ENCODE measurements at places on chromosomes 2 and 18.

DNA sequence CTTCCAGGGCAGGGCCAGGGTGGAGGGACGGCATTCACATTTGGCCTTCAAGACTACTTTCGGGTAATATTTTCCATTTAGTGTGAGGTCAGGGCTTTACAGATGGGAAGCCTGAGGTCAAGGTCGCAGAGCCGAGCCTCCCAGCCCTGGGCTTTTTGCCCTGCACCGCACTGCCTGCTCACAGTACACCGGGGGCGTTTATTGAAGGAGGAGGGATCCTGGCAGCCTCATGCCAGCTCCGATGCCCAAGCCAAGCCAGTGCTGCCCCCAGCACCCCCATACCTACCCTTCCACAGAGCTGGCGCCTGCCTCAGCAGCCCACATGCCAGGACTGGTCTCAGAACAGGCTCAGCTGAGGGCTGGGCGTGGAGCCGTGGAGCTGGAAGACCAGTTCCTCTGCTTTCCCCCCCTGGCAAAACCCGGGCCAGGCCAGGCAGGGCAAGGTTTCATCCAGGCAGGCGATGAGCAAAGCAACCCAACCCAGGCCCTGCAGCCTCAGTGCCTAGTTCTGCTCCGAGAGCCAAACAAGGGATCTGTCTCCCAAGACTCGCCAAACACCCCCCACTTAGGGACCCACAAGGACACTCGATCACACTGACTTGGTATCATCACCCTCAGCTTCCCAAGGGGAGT lies 11.9 kb downstream of the SDC1 start:
- DNase-seq, result no peak

- DNase-seq, result no peak
Measured at GRCh38 chr2:54672590-54673456, 50.6 kb upstream of the EML6 start.

GRCh38 chr2:182891611-182892010 lies 25.2 kb upstream of the FRZB start:
- no peak for DNase-seq

GRCh38 chr2:32572737-32573136 lies 55.1 kb upstream of the TTC27 start:
- DNase-seq, result no peak

- DNase-seq, result no peak
Measured at GRCh38 chr2:10337449-10338269, 35.0 kb downstream of the HPCAL1 start.

DNA sequence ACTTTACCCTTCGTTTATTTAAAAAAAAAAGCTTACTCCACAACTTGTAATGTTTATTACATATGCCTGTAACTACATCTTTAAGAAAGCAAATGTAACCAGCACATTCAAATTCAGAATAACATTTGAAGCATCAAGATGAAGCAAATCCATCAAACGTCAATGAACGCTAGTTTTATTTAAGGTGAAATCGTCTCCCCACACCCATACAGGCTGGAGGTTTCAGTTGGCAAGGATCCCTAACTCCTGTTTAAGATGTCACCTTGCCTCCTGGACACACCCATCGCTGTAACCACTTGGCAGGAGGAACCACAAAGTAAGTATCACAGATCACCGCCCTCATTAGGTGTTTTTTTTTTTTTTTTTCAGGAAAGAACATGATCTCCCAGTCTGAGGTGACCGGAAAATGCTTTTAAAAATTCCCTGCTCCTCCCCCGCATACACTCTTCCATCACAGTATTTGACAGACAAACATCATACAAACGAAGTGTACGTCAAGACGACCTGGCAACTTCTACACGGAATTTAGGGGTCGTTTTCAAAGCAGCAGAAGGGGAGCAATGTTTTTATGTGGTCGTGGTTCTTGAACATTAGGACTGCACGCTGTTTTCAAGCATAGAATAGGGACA lies 19.7 kb upstream of the STPG4 start:
- no peak for DNase-seq

DNA sequence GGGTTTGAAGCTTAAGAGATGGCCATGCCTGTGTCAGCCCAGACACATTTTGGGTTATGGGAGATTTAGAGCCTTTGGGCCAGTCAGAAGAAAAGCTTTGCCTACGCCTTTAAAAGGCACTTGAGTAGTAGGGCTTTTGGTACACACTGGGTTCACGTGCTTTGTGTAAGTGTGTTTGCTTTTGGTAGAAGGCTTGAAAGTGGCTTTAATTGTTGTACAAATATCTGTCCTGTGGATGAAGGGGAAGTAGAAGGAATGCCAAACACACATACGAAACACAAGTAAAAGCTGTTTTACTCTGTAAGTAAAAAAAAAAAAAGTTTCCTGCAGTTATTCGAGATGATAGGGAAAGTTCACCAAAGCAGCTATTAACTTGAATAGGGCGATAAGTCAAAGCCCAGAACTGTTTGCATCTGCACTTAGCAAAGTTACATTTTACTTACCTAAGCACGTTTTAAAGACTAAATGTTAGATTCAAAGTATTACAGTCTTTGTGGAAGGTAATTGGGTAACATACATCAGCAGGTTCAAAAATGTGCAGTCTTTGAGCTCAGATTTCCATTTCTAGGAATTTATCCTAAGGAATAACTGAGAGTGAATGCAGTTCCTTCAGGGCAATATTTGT lies 75.4 kb downstream of the STK25 start:
- DNase-seq, result no peak

GRCh38 chr2:72270556-72271275 lies 123.1 kb upstream of the CYP26B1 start:
- DNase-seq, result no peak

GRCh38 chr2:119574864-119575263 lies 30.6 kb downstream of the CFAP221 start:
- DNase-seq, result no peak

DNA sequence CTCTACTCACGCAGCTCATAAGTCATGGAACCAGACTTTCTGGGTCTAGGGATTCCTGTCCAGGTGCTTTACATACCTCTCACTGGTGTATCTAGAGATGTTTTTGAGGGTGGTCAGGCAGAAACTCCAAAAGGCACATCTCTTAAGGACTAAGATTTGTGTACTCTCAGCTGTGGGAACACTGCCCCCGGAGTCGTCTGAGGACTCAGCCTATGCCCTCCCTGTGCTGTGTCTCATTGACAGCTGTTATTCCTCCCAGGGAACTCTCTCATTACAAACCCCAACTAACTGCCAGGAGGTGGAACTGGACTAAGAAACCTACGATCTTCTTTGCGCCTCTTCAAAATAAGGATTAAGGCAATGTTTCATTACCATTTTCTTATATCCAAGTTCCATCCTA lies 293.9 kb upstream of the DLGAP1 start:
- DNase-seq, result no peak

DNA sequence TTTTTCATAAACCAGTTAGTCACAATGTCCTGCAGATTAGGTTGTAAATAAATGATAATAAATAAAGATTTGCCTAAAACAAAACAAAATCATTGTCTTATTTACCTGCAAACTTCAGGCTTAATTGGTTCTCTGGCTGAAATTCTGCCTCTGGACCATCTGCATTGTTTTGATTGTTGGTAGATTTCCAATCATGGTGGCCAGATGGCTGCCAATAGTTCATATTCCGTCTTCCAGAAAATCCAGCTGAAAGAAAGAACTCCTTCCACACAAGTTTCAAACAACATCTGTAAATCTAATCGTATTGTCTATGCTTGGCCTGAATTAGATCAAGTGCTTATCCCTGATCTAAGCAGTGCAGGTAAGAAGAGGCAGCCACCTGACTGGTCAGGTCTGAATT lies 771.1 kb upstream of the ZEB2 start:
- no peak for DNase-seq
